ENCODE measurements at places on chromosomes 7 and 10. TPM values are rescaled to one million over a fixed set of nuclear protein-coding genes. Genes with fewer than 3 reads are reported as not detected.
A peak's percentile ranks its signal among the peaks of the same experiment; 100 is the strongest.

GRCh38 chr7:46576950-46577349, 655.9 kb upstream of the IGFBP3 start:
- peak; percentile 55 for DNase-seq

GRCh38 chr7:39527296-39527695, 38.9 kb upstream of the YAE1 start:
- no peak for DNase-seq

DNA sequence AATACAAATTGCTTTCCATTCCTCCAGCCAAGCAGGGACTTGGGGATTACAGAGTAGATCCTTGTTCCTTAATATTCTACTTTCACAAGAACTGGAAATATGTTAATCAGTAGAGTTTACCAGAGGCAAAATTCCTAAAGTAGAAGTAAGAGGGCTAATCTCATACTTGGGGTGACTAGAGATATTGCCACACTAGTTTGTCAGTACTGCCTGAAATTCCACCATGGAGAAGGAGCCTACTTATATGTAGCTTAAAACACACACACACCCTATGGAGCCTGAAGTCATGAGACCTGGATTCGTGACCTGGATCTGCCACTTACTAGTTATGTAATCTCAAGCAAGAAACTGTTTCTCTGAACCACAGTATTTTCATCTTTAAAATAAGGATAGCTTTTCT, 33.9 kb downstream of the STRIP2 start:
- DNase-seq, result peak; percentile 75

GRCh38 chr10:97138174-97138573, 47.6 kb downstream of the SLIT1 start:
- no peak for DNase-seq

GRCh38 chr7:159120540-159120919, 24.1 kb downstream of the VIPR2 start:
- DNase-seq, result no peak

- no peak for DNase-seq
These were observed 275.9 kb downstream of the PRPF18 start for GRCh38 chr10:13862546-13863233.

DNA sequence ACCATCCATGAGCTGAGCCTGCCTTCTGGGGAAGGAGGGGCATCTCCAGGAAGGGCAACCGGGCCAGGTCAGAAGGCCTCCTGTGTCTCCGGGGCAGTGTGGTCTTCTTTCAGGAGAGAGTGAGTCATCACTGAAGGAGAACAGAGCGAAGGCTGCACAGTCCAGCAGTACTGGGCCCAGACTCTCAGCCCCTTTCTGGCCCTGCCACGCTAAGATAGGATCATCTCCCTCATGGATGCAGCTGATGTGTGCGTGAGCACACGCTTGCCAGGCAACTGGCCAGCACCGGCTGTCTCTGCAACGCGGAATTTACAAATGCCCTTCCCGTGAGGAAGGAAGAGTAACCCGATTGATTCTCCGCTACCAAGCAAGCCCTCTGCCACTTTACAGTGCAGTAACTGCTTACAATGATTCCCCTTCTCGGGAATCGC, 328.2 kb downstream of the TNS3 start:
- DNase-seq, result peak; percentile 78

- peak; percentile 10 for DNase-seq
These were observed 117.6 kb downstream of the TSPAN12 start for GRCh38 chr7:120740348-120740747.

DNA sequence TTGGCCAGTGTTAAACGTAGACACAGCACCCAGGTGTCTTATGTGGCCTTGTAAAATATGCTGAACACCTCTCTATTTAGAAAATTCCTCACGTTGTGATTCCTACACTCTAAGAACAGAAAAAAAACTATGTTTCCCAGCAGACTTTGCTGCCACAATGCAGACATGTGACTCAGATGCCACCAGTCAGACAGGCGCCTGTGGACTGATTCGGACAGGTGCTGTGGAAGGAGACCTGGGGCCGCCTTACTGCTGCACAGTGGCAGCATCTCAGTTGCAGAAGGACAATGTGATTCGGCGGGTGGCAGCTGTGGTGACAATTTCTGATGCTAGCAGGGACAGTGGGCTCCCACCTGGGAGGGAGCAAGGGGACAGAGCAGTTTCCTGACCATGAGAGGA, 88.8 kb downstream of the C10orf90 start:
- no peak for DNase-seq

DNA sequence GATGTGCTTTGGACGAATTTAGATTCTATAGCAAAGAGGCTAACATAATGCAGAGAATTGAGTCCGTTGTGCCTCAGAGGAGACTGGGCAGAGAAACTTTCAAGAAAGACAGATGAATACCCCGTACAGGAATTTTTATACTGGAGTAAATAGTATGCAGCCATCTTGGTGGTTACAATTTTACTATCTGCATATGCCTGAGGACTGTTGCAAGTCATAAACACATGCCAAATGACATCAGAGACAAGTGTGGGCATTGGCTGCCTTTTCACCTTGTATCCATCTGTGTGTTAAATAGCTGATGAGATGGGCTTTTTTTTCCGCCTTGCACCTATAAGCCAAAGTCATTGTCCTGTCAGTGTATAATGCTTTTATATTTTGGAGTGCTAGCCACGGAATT, 267.5 kb upstream of the SP4 start:
- no peak for DNase-seq

DNA sequence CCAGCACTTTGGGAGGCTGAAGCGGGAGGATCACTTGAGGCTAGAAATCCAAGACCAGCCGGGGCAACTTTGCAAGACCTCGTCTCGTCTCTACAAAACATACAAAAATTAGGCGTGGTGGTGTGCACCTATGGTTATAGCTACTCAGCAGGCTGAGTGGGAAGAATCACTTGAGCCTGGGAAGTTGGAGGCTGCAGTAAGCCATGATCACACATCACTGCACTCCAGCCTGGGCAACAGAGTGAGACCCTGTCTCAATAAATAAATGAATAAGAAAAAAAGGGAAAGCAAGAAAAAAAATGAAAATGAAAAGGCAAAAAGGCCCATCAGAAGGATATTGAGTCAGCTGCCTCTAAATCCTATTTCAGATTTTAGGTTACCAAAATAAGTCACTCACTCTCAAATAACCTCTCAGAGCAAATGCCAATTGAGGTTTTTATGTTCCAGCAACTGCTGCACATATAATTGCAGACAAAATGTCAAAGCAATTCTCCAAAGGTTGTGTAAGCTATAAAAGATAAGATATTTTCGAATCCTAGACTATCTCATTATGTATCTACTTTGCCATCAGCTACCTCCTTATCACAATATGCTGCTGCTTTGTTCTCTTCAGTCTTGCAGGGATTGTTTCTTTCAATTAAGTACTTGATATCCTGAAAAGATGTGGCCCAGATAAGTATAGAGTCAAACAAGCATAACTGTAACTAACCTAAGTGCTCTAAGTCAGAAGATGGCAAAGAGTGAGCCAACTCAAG, 4.7 kb downstream of the BAZ1B start:
- DNase-seq, result no peak

DNA sequence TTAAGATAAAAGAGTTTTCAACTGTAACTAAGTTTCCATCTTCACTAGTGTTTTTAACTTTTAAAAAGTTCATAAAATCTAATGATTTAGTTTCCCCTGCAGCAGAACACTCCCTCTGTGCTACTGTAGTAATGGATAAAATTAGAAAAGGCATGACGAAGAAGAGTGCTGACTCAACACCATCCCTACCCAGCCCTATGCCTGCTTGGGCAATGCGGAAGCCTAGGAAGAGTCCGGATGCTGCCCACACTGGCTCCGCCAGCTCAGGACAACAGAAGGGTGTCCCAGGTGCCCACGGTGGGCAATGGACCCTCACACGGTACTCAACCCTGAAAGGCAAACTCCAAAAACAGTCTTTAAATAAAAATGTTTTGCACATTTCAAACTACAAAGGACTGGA, 118.2 kb downstream of the LARP4B start:
- DNase-seq, result no peak

- peak; percentile 91 for DNase-seq
These were observed 170.4 kb downstream of the MAGI2 start for GRCh38 chr7:79282882-79283602.

Gene NEBL
- polyA plus RNA-seq, result under 0.01 TPM

- DNase-seq, result peak; percentile 27
These were observed 182 bp downstream of the CCDC136 start for GRCh38 chr7:128791972-128792327.

DNA sequence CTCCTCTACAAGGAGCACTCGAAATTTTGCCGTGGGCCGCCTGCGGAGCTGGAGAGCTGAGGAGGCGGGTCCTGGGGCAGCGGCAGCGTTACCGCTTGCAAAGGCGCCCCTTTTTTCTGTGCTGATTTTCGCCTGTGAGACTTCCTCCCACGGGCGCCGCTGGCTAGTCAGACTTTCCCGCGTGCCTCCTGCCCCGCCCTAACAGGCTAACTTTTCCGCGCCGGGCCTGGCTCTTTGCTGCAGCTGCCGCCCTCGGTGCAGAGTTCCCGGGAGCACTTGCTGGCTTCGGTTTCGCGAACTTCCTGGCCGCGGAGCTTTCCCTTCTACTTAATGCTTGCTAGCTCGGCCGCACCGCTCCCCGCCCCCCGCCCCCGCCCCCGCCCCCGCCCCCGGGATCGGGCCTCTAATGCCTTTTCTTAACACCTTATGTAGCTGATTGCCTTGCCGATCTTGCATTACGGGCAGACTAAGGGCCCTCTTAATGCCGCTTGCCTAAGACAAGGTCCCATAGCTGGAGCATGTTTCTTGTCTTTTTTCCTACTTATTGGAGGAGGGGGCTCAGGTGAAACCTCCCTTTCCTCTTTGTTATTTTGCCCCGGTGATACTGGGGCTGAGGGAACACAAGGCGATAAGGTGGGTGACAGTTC, 37.9 kb upstream of the RASGEF1A start:
- DNase-seq, result peak; percentile 8

GRCh38 chr7:130489140-130489983, 2.5 kb upstream of the MEST start:
- peak; percentile 85 for DNase-seq

DNA sequence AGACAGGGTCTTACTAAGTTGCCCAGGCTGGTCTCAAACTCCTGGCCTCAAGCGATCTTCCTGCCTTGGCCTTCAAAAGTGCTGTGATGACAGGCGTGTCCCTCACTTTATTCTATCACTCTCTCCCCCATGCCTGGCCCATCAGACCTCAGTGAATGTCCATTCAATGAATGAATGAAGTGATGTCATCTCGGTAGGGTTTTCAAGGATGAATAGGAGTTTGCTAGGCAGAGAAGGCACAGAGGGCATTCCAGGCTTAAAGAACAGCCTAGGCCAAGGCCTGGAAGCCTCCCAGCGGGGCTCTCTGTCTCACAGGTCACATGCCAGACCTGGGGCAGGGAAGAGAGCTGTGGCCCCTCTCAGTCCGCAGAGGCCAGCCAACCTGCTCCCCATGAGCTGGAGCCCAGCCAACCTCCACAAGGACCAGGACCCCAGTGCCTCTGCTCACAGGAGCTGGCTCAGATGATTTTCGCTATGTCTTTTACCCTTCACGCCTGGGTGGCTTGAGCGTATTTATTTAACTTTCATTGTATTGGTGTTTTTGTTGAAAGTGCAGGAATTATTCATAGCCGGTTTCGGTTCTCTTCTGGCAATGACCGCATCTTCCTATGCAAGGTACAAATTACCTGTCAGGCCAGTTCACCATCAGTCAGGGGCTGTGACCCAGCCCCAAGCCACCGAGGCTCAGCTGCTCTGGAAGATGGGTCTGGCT, 11.8 kb upstream of the TNRC18 start:
- DNase-seq, result no peak

DNA sequence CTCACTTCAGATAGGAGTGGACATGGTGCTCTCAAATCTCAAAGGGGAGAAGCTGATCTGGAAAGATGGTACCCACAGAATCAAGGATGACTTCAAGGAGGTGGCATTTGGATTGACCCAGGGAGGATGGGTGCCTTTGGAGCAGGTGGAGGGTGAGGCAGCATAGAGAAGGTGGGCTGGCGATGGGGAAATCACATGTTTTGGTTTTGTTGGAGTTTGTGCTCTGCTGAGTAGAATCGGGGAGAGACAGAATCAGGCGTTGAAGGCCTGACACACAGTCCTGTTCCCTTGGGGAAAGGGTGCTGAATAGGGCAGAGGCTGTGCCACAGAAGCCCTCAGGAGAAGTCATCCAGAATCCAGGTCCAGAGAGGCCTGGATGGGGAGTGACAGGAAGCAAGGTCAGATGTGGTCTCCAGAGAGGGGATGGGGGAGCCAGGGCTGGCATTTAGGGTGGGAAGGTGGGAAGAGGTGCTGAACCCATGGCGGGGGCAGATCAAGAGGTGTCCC, 291.1 kb downstream of the GLRX3 start:
- no peak for DNase-seq

DNA sequence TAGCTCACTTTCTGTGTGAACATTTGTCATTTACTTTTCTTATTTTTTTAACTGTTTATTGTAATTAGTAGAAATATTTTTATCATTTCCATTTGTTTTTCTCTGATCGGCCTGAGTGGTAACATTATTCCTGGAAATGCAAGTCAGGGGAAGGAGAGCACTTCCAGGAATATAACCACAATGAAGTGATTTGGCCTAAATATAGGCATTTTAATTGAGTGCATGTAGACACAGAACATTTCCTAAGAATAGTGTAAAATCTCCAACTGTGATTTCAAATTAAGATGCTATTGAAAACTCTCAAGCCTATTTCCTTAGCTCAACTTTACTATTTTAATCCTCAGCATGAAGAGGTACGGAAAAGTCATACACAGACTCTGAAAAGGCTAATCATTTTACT, 86.5 kb upstream of the SKAP2 start:
- no peak for DNase-seq

GRCh38 chr10:58050575-58050974, 217.1 kb downstream of the IPMK start:
- no peak for DNase-seq

DNA sequence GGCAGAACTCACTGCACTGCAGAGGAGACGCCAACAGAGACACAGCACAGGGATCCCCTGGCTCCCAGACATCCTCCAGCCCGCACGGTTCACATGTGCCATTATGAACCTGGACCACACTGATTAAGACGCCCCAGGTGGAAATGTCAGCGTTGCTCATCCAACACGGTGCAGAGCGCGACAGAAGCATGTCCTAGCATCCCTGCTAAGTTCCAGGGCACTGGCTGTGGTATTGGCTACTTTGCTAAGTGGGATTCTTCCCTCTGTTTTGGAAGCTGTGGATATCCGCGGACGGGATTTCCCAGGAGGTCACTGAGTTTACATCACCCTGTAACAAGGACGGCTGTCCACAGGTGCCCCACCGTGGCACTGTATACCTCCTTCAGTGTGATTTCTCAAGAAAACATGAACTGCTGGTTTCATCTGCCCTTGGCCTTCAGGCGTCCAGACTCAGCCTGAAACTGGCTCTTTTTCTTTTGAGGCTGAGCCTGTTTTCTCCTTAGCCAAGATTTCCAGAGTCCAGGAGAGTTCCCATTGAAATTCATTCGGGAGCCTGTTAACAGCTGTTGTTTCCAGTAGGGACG, 324.0 kb downstream of the WDR37 start:
- DNase-seq, result no peak

- DNase-seq, result no peak
These were observed 175.3 kb upstream of the RHEB start for GRCh38 chr7:151694828-151695580.

- DNase-seq, result no peak
These were observed 27.8 kb downstream of the CPN1 start for GRCh38 chr10:100053686-100054460.

- DNase-seq, result peak; percentile 76
These were observed 40.3 kb downstream of the COL17A1 start for GRCh38 chr10:104045151-104046089.

Gene RTKN2
- 0.75 TPM for polyA plus RNA-seq
